ENCODE measurements at places on chromosomes 11 and 22.

- no peak for DNase-seq
Observed at GRCh38 chr11:122207505-122207904, 91.5 kb upstream of the BLID start.

DNA sequence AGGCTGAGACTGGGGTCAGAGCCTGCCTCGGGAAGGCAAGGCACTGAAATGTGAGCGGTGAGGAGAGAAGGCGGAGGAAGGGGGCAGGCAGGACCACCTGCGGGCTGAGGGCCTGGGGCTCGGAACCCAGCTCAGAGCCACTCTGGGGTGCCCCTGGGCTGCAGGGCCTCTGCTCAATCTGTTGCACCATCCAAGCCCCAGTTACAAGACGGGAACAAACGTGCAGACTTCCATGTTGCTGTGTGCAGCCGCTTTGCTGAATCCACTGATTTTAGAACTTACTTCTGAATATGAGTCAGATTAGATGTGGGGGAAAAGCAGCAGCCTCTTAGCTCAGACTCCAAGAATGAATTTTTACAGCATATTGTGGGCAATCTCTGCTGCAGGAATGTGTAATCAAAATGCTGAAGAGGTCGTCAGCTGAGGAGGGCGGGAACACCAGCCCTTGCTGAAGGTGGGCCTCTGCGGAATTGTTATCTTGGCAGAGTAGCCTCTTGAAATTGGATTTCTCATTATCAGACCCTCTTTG is 21.6 kb downstream of the PARVG start:
- DNase-seq = no peak

DNA sequence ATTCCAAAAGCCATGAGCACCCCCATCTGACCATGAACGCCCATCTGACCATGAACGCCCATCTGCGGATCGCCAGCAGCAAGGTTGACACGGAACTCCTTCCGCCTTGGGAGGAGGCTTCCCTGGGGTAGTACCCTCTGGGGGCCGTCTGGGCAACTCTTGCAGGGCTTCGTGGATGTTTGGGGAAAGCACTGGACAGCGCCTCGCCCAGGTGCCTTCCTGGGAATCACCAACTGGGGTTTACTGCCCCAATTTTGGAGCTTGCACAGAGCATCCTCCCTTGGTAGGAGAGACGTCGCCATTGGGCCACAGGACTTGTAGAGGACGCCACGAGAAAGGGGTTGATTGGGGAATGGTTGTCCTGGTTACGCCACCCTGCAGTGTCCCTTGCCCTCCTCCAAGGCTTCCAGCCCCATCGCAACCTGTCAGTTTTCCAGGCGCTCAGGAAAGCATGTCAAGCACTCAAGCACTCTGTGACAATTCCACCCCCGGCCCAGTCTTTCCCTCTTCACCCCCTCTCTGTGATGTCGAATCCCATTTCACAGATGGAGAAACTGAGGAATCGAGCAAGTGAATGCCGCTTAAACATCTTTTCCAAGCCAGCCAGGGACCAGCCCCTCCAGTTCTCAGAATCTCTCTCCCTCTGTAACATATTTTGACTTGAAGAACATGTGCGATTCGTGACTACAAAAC is 914 bp upstream of the PRDM11 start:
- DNase-seq = peak; percentile 78

- no peak for DNase-seq
Observed at GRCh38 chr11:125358254-125358840, 137.7 kb downstream of the FEZ1 start.

DNA sequence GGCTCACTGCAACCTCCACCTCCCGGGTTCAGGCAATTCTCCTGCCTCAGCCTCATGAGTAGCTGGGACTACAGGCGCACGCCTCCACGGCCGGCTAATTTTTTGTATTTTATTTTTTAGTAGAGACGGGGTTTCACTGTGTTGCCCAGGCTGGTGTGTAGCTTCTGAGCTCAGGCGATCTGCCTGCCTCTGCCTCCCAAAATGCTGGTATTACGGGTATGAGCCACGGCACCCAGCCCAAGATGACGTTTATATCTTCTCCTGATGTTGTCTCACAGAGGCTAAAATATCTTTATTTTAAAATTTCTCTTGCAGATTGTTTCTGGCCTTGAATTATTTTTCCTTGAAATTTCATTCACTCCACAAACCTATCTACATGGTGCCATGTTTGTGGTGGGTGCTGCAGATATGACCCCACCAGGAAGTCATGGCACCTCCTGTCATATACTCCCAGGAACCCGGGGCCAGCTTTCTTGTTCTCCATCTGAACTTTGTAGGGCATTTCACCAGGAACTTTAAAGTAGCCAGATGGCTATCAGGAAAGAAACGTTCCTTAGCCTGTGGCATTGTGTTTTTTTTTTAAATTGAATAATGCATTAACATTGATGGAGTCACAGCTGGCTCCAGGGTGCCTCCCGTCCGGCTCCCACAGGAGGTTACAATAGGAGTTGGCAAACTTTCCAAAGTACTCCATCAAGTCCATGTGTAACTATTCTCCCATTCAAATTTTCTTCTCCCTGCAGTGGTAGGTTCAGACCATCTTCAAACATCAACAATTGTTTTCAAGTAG is 42.0 kb upstream of the LIPT2 start:
- DNase-seq = no peak

- DNase-seq = no peak
Observed at GRCh38 chr22:31302006-31302405, 9.7 kb upstream of the PIK3IP1 start.

GRCh38 chr11:67240576-67241389 is 25.5 kb upstream of the GRK2 start:
- DNase-seq = peak; percentile 85

GRCh38 chr11:118619444-118620197 is 12.2 kb downstream of the PHLDB1 start:
- DNase-seq = no peak

- no peak for DNase-seq
Observed at GRCh38 chr11:113247966-113248365, 66.4 kb upstream of the TTC12 start.

DNA sequence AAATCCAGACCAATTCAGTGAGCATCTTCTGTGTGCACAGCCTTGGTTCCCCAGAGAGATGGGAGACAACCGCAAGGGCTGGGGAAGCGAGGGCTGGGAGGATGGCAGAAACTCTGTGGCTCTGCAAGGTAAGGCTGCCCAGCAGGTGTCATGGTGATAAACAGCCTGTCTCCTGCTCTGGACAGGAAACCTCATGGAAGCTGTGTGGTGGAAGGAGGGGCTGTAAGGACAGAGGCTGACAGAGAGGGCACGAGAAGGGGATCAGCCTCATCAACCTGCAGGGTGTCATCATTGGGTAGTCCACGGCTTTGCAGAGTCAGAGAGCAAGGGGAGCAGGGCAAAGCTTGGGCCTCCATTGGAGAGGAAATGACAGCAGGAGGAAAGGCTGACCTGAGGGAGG is 138.4 kb upstream of the CADM1 start:
- no peak for DNase-seq

GRCh38 chr11:43788421-43788820 is 92.2 kb upstream of the ALKBH3 start:
- DNase-seq = no peak

GRCh38 chr11:67613960-67614715 is 7.4 kb downstream of the NDUFV1 start:
- peak; percentile 77 for DNase-seq

- DNase-seq = peak; percentile 55
Observed at GRCh38 chr22:48475661-48476345, 1351.9 kb downstream of the BRD1 start.

- no peak for DNase-seq
Observed at GRCh38 chr11:107733518-107733917, 21.7 kb upstream of the SLN start.

DNA sequence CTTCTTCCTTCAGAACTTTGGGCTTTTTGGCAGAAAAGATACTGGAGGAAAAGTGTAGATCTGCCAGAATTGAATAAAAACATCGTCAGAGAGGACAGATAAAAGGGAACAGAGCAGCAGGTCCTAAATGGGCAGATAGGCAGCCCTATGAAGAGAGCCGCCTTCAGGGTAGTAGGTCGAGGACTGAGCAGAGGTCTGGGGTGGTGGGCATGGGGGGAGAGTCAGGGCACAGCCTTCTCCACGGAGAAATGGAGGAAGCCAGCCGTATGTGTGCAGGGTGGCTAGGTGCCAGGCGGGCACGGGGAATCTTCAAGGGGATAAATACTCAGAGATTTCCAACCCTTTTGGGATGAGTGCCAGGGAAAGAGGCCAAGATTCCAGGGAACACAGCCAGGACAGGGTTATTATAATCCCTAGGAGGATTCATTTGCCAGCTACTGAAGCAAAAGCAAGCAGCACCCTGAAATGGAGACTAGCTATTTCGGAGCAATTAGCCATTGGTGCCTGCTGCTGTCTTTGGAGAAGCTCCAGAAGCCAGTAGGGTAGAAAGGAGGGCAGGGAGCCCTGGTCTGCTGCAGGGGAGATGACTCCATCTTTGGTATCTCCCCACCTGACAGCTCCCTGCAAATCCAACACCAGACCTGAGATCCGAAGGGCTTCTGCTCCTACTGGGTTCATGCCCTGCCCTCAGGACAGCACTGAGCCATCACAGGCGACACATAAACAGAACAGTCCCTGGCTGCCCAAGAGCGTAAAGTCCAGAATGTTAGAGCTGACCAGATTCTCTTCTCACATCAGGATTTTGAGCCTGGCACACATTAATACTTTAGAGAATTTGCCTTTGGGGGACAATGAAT is 174.5 kb upstream of the NTM start:
- no peak for DNase-seq

GRCh38 chr11:962688-963087 is 37.0 kb downstream of the AP2A2 start:
- DNase-seq = no peak

GRCh38 chr22:44102856-44103255 is 77.9 kb upstream of the PARVG start:
- no peak for DNase-seq

DNA sequence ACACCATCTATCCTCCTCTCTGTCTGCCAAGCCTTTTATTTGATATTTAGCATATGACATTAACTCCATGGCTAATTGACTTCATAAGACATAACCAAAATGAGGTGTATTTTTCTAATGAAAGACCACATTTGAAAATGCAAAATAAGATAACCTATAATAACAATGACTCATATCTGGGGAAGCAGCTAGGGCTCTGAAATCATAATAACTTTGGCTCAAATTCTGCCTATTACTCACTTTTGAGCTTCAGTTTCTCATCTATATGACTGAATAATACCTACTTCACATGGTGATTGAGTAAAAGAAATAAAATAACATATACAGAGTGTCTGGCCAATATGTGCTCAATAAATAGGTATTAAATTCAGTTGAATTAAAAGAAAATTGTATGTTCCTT is 1419.8 kb upstream of the TENM4 start:
- no peak for DNase-seq

- DNase-seq = no peak
Observed at GRCh38 chr22:29284196-29284595, 16.1 kb downstream of the EWSR1 start.

DNA sequence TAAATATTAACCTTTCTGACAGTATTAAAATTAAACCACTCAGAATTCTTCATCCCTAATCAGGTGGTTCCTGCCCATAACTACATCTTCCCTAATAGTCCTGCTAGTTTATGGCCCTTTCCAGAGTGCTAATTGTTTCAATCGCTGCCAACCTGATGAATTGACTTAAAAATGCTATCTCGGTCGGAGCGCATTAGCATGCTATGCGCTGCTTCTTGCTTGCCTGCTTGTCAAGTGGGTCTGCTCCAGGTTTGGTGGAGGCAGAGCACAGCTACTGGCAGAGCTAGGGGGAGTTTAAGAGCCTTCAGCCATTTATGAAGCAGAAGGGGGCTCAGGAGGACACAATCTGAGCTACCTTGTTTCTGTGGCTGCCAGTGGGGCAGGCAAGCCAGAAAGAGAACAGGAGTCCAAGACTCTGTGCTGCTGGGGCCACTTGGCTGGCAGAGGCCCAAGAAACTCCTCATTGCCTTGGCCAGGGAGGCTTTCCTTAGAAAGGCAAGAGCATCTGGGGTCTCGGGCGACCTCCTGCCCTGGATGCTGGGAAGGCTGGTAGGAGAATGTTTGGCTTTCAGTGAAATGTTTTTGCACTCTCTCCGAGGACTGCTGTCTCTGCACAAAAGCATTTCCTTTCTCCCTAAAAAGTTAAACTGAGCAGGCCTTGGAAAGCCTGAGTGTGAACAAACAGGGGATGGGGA is 62.1 kb upstream of the PHOX2A start:
- no peak for DNase-seq

DNA sequence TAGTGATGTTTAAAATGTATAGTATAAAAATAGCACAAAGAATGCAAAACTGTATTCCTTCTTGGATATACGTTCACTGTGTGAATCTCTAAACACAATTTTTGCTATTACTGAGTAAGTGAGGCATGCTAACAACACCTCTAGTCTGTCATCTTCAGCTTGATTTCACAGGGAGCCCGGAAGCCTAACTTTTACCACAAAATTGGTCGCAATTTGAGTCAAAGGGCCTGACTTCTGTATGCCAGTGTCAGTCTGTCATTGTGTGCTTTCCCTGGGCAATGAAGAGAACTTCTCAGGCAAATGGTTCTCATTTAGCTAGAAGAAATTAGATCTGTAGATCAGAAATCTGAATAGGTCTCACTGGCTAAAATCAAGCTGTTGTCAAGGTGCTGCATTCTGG is 1059.5 kb downstream of the FAM181B start:
- no peak for DNase-seq

GRCh38 chr11:9605742-9606141 is 32.3 kb downstream of the WEE1 start:
- DNase-seq = no peak

- DNase-seq = no peak
Observed at GRCh38 chr11:133618544-133618943, 86.2 kb upstream of the OPCML start.

GRCh38 chr11:97224396-97224795 is 834.6 kb downstream of the JRKL start:
- no peak for DNase-seq

DNA sequence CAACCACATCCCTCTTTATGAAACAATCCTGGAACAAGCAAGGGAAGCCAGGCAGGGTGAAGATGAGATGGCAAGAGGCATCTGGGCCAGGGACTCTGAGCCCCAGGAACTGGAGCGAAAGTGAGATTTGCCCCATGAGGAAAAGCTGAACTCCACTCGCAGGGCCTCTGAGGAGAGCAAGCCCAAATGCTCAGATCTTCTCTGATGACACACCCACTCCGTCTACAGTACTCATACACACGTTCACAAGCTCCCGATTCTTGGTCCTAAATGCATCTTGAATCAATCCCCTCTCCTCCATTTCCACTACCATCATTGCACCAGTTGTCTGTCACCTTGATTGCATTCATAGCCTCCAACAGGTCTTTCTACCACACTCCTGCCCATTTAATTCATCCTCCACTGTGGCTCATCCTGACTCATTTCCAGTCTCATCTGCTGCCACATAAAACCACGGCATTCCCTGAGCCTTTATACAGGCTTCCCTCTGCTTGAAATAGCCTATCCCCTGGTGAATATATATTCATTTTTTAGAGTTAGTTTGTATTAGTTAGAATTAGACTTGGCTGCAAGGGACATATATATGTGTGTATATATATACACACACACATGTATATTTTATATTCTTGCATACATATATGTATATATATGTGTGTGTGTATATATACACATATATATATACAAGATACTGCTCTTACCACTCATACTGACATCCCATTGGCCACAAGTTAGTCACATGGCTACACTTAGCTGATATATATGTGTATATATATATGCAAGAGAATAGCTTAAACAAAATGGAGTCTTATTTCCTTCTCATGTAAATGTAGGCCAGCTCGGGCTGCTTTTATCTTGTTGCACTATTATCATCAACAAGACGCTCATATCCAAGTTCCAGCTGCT is 1.4 kb upstream of the APOA5 start:
- DNase-seq = no peak

- no peak for DNase-seq
Observed at GRCh38 chr22:32998373-32998772, 59.8 kb downstream of the SYN3 start.
